CD4-positive, alpha-beta T cell treated with Interleukin-6 for 4 hours (primary cell): ENCODE measurements at places on chromosomes 6 and 20.

DNA sequence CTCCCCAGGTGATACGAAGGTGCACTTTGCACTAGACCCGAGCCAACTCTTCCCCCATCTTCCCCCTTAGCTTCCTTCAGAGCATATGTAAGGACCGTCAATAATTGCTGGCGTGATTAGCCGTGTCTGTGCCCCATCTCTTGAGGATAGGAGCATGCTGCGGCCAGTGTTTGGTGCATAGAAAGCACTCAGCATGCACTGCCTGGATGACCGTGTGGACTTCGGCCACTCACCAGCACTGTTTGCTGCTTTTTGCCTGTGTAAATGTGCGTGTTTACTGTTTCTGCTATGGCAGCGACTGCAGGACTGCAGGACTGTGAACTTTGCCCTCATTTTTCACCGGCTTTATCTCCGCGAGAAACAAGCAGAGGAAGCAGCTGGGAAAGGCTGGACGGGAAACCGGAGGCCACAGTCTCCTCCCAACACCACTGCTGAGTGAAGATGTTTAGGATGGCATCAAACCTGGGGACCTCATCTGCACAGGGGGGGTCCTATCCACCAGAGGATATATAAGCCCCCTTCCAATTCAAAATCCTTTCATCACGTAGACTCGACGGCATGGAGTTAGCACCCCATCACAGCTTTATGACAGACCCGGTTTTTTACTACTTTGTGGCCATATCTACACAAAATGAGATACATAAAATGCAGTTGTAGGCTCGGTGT lies 150.6 kb upstream of the AFDN start:
- no peak for DNase-seq

- DNase-seq, result peak; percentile 10
These were observed 21.5 kb upstream of the AAR2 start for GRCh38 chr20:36214684-36215256.

DNA sequence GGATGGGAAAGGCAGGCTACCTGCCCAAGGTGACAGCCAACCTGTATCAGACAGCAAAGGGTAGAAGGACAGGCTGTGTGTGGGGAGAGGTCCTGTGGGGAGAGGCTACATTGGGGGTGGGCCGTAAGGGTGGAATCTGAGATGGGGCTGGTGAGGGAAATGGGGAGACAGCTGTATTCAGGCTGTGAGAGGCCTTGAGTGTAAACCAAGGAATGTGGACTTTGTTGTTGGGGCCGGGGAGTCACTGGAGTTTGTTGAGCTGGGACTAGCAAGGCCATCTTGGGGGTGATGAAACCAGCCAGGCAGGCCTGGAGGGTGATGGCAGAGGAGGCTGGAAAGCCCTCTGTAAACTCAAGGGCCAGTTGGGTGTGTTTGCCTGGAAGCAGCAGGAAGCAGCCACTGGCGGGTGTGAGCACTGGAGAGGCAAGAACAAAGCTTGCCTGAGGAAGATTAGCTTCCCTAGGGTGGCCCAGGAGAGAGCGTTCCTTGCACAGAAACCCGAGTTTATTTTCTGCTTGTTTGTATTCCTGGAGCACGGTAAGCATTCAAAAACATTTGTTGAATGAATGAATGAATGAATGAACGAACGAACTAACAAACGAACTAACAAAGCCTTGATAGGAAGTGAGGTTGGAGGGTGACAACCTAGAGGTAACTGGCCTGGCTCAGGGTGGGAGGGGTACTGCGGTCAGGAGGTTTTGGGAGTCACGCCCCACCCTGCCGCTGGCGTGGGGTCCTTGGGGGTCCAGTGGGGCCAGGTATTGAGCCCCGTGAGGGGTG lies 18.9 kb downstream of the TTBK1 start:
- DNase-seq, result no peak

GRCh38 chr20:58709703-58710039 lies 17.1 kb downstream of the NPEPL1 start:
- no peak for DNase-seq

GRCh38 chr6:132764370-132764769 lies 6.7 kb upstream of the VNN2 start:
- DNase-seq, result no peak

DNA sequence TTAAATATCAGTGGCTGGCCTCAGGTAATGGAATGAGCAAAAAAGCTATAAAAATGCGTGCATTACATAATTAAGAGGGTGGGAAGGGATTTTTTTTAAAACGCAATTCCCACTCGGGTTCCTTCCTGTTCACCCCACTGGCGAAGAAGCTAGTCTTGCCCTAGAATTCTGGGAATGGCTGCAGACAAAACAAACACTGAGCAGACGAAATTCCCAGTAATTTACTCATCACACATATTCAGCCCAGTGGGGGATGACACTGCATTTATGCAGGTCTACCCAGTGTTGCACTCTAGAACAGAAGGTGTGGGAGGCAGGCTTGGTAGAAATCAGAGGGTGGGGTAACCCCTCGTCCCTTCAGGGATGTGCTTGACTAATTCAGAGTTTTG lies 2695.0 kb upstream of the DEFB115 start:
- no peak for DNase-seq

DNA sequence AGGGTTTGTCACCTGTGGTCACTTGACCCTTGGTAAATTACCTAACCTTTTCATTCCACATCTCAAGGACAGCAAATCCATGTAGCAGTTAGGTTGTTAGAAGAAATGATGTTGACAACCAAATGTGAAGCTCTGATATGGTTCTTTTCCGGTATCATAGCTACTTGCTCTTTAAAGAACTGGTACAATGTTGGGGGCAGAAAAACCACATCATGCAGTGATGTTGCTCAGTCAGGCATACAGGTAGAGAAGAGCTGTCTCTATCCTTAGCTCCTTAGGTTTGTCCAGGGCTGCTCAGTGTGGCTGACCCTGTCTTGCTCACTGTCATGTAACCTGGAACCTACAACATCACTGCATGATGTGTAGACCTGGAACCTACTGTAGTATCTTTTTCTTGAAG lies 135.5 kb downstream of the LRRC1 start:
- DNase-seq, result no peak

- no peak for DNase-seq
These were observed 36.8 kb upstream of the L3MBTL3 start for GRCh38 chr6:129981598-129981997.

- DNase-seq, result no peak
These were observed 987.7 kb downstream of the GRIK2 start for GRCh38 chr6:102381203-102381602.

- DNase-seq, result no peak
These were observed 52.6 kb downstream of the TCP11 start for GRCh38 chr6:35088281-35089215.

DNA sequence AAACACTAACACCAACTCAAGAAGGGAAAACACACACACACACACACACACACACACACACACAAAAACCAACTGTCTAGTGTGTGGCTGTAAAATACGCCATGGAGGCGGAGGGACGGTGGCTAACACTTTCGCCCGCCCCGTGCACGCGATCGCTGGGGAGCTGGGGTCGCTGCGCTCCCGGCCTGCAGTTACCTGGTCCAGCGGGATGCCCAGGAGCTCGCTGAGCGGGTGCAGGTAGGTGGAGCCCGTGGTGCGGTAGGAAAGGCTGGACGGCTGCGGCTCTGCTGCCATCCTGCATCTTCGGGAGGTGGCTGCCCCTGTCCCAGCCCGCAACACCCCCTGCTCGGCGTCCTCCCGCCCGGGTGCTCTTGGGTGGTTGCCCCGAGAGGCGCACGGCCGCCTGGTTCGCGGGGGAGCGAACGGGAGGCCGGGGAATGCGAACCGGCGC lies 303 bp downstream of the MBOAT1 start:
- DNase-seq, result peak; percentile 39

DNA sequence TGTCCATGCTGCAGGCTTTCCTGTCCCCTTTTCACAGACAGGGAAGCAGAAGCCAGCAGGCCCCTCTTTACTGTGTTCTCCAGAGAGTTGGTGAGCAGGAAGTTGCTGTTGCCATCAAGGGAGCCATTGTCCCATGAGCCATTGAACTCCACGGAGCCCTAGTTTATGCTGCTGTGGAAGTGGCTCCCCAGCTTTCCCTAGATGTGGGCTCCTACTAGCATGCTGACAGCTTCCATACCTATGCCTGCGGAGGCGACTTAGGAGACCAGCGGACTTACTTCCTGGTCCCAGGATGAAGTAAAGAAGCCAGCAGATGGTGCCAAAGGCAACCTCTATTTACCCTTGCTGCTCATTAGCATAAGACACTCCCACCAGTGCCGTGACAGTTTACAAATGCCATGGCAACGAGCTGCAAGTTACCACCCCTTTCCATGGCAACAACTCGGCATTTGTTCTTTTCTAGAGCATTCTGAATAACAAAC lies 30.8 kb upstream of the FKBP1A start:
- DNase-seq, result peak; percentile 11

DNA sequence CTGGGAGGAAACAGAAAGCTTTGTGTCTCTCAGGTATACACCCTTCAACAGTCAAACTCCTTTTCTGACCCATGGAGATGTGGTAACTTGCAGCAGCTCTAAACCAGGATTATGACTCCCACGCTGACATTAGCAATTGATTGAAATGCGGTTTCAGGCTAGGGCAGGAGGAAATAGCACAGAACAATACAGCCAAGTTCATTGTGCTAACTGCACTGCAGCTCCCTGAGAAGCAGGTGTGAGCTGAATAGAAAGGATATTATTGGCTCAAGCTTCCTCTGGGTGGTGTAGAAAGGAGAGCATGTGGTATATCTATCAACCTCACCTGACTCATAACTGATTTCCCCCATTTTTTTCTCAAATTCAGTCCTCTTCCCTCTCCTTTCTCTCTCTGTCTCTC lies 612.3 kb upstream of the BTBD3 start:
- no peak for DNase-seq
